CD8-positive, alpha-beta T cell (primary cell): ENCODE measurements at places on chromosomes 7 and 10.

DNA sequence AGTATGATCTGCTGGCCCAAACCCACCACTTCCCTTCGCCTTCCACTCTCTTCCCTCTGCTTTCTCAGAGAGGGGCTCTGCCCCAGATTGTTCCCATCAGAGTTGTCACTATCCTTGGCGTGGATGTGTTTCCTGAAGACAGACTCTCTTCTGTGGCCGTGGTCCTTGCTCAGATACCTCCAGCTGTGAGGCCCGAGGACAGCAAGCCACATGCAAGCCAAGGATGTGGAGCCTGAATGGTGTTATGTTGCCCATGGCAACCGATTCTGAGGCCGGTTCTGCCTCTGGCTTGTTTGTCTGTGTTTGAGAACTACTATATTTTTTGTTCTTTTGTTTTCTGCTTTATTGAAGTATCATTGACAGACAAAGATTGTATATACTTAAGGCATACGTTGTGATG lies 247.4 kb upstream of the PODXL start:
- no peak for DNase-seq

GRCh38 chr7:131745390-131746248 lies 189.2 kb upstream of the PODXL start:
- no peak for DNase-seq

DNA sequence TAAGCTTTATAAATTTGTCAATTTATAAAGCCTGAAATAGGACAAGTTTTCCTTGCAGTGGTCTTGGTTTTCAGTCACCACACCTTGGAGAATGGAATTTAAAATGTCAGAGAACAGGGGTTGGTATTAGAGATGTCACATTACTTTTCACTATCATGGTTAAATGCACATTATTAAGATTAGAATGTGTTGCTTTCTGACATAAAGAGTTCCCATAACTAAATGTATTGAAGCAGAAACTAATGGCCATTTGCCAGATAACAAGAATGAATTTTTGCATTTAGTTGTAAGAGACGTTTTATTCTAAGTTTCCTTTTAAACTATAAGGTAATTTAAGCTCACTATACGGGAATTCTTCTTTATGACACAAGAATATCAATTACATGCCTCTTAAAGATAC lies 172.3 kb downstream of the ARL4A start:
- no peak for DNase-seq

GRCh38 chr7:98681511-98681910 lies 64.4 kb downstream of the NPTX2 start:
- DNase-seq = no peak

DNA sequence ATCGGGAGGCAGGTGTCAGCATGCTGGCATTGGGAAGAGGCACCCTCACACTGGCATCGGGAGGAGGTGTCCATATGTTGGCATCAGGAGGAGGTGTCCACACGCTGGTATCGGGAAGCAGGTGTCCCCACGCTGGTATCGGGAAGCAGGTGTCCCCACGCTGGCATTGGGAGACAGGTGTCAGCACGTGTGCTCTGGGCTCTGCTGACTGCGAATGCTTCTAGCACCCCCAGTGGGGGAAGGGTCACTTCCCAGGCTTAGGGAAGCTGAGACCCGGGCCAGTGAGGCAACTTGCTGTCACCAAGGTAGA lies 92.5 kb upstream of the IKZF1 start:
- no peak for DNase-seq
